ENCODE measurements at places on chromosomes 5 and 9.

DNA sequence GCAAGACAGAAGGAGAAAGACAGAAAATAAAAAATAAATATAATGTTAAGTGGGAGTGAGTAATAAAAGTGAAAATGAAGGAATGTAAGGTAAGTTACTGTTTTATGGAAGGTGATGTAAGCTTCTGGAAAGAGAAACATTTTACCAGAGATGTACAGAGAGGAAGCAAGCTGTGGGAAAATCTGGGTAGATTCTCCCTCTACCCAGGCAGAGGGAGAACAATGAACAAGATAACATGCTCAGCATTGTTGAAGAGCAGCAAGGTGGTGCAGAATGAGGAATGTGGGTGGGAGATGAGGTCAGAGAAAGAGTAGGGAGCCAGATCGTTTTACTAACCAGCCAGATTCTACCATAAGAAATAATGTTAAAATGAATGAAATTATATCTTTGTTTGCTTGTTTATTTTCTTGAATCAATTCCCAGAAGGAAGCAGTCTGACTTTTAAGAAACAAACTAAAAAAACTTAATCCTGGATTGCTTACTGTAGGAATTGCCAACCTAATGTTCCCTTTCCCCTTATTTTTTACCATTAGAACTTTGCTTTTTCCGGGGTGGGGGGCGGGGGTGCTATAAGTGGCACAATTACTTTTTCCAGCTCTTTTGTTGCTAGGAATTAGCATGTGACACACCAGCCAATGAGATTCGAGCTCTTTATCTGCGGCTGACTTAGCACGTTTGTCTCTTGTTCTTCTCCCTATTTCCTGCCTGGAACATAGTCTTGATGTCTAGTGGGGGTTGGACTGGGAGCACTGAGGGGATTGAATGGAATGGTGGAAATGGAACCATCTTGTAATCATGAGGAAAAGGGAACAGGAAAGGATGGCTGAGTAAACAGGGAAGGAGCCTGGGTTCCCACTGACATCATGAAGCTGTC, 356.7 kb downstream of the TMEM167A start:
- DNase-seq = no peak

- no peak for DNase-seq
Measured at GRCh38 chr9:72299017-72299603, 65.9 kb downstream of the ZFAND5 start.

GRCh38 chr5:53406630-53407316, 73.7 kb upstream of the FST start:
- DNase-seq = no peak

GRCh38 chr5:132473019-132473531, 17.5 kb downstream of the IRF1 start:
- no peak for DNase-seq

- no peak for DNase-seq
Measured at GRCh38 chr5:146772881-146773466, 105.6 kb downstream of the PPP2R2B start.

DNA sequence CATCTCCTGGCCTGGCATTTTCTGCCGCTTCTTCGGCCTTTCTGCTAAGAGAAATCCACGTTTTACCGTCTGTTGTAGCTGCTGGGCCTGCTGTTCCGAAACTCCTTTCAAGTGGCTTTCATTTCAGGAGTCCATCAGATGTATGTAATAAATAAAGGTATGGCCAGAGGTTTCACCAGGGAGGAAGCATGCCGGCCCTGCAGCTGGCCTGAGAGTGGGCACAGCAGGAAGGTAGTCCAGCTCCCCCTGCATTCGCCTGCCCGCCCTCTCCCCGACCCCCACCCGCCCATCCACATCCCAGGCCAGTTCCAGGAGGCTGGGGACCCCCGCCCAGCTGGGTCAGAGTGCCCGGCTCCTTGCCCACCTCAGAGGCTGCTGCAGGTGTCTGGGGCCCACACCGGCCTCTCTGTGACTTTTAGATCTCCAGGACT, 46.4 kb upstream of the EXOC3 start:
- no peak for DNase-seq

- DNase-seq = peak; percentile 50
Measured at GRCh38 chr5:118354797-118355196, 633.5 kb downstream of the DTWD2 start.

- no peak for DNase-seq
Measured at GRCh38 chr5:180209137-180209581, at the start of gene RASGEF1C. Gene RASGEF1C, minus strand, starts transcription at chr5:180209211. Its CDS starts 71,159 bp downstream, at chr5:180138052.

DNA sequence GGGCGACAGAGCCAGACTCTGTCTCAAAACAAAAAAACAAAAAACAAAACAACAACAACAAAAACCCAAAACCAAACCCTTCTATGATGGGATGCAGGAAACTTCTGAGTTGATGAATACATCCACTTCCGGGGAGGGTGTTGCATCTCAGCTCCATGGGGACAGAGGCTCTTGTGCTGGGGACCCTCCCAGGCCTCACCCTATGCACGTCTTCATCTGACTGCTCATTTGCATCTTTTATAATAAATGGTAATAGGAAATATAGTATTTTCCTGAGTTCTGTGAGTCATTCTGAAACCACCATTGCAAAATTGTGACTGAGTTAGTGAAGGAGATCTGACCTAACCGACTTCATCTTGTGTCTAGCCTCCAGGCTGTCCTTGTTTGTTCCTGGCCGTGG, 109.5 kb upstream of the SLC28A3 start:
- DNase-seq = no peak

GRCh38 chr9:111484572-111484894, 350 bp upstream of the ECPAS start:
- DNase-seq = no peak

- DNase-seq = no peak
Measured at GRCh38 chr5:53877243-53877642, 316.8 kb downstream of the NDUFS4 start.

- DNase-seq = no peak
Measured at GRCh38 chr5:83708170-83708569, 12.5 kb downstream of the HAPLN1 start.

- no peak for DNase-seq
Measured at GRCh38 chr5:92179651-92180050, 796.5 kb upstream of the ARRDC3 start.

DNA sequence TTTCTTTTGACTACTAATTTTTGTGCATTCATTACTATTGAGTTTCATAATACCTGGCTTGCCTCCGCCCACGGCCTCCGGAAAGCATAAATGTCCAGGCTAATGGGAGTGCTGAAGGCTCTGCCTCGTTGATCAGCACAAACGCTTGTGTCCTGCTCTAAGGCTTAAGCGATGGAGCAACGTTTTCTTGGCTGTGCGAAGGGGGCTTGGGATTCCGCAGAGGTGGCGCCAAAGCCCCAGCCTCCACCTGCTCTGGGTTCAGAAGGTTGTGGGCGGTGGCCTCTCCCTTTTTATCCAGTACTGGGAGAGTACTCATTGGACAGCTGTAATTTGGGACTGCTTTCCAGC, 19.7 kb downstream of the ANXA2R start:
- no peak for DNase-seq

DNA sequence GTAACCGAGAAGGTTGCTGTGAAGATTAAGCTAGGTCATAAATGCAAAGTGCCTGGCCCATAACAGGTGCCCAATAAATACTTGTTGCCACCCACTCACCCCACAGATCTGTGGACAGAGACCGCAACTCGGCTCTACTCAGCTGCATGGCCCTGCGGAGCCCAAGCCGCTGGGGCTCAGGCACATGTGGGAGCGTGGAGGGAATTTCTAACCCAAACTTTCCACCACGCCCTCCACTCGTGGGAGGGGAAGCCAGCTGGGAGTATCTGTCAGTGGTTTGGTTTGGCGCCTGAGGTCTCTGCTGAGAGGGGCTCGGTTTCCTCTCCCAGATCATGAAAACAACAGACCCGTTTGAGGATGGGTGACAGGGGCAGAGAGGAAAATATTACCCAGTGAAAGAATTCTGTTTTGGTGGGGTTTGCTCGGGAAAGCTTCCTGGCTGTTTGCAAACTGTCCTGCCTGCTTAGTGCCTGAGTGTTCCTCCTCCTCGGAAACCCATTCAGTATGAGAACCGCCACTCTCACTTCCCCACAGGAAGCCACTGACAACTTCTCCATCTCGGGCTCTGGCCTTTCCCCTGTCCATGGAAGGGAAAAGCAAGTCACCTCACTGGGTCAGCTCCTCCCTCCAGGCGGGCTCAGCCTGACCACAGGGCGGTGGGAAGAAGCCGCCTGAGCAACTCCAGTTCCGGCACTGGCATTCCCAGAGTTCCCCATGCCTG, 60.1 kb downstream of the RGS3 start:
- no peak for DNase-seq

DNA sequence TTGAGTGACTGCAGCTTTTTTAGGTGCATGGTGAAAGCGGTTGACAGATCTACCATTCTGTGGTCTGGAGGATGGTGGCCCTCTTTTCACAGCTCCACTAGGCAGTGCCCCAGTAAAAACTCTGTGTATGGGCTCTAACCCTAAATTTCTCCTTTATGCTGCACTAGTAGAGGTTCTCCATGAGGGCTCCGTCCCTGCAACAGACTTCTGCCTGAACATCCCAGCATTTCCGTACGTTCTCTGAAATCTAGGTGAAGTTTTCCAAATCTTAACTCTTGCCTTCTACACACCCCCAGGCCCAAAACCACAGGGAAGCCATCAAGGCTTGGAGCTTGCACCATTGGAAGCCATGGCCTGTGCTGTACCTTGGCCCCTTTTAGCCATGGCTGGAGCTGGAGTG, 1898.1 kb upstream of the NUDT12 start:
- DNase-seq = no peak
